ENCODE measurements at places on chromosomes 1 and 21.

DNA sequence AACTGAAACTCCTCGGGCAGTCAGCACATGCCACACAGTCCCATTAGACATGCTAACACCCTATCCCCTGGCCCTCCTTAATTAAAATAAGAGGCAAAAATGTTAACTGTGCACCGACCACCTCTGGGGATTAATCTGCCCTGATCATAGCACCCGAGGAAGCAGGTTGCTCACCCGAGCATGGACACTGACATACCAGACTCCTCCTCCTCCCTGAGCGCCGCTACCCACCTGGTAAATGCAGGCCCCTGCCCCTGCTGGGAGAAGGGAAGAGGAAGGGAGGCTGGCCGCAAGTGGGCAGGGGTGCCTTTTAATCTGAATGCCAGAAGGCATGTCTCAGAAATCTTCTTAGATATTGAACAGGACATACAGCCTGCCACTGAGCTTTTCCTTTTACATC lies 360.9 kb downstream of the RRAGC start:
- no peak for DNase-seq

GRCh38 chr1:108750476-108751181 lies 4.2 kb downstream of the STXBP3 start:
- no peak for DNase-seq

DNA sequence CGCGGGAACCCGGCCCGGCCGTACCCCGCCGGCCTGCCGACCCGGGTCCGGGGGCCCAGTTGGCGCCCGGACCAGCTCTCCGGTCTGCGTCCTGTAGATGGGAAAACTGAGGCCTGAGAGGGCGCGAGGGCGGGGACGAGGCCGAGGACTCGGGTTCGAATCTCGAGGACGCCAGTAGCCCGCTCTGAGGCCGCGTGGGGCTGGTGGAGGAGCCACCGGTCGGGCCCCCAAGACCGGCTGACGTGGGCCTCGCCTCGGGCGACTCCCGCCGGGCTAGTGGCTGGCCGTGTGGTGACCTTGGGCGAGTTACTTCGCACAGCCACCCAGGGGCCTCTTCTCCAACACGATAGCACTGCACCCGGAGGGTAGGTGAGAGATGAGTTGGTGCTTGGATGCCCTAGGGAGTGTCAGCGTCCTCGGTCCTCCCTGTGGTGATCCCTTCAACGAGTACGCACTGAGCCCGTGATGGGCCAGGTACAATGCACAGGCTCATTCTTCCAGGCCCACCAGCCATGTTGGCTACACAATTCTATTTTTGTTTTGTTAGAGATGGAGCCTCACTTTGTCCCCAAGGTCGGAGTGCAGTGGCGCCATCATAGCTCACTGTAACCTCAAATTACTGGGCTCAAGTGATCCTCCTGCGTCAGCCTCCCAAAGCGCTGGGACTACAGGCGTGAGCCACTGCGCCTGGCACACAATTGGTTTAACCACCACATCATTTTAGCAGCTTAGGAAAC lies 404 bp upstream of the SCMH1 start:
- peak; percentile 25 for DNase-seq

GRCh38 chr1:8797216-8797615 lies 20.2 kb downstream of the RERE start:
- DNase-seq = no peak

- DNase-seq = no peak
These were observed 3.6 kb downstream of the PEA15 start for GRCh38 chr1:160208557-160209320.

GRCh38 chr1:110859062-110859461 lies 13.9 kb upstream of the CD53 start:
- no peak for DNase-seq

DNA sequence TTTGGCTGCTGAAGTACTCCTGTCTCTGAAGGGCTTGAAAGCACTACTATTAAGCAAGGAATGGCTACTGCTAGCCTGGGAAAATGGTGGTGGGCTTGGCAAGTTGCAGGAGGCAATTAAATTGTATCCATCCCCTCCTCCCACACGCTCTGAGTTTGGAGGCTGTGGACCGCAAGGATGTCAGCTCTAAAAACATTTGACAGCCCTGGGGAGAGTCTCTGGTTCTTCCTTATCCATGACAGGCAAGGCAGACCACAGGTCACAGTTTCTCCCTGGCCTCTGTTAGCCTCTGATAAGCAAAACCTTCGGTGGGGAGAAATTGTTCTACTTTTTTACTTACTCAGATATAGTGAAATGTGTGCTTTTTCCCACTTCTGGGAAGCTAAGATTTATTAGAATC lies 46.6 kb downstream of the S1PR1 start:
- no peak for DNase-seq

- DNase-seq = no peak
These were observed 111.4 kb upstream of the ZNF644 start for GRCh38 chr1:91133248-91133647.

DNA sequence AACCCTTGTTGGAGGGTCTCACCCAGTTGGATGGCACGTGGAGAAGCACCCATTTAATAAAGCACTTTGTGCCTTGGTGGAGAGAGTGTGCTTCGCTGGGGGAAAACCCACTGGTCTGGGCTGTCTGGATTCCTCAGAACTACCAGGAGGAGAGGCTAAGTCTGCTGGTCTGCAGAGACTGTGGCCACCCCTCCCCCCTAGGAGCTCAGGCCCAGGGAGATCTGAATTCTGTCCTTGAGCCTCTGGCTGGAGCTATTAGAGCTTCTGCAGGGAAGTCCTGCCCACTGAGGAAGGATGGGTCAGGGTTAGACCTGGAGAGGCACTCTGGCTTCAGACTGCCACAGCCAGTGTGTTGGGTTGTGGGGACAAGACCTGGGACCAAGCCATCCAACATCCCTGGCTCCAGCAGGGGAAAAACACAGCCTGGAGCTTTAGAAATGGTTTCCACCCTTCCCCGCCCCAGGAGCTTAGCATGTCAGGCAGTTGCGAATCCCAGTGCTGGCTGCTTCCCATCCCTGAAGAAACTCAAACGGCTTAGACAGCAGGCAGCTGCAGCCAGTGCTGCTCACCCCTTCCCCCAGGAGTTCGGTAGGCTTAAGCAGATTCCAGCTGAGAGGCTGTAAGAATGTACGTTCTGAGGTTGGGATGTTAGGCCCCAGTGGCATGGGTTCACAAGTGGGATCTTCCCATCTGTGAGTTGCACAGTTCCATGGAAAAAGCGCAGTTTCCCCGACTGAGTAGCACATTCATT lies 288.3 kb downstream of the TGFB2 start:
- peak; percentile 65 for DNase-seq

DNA sequence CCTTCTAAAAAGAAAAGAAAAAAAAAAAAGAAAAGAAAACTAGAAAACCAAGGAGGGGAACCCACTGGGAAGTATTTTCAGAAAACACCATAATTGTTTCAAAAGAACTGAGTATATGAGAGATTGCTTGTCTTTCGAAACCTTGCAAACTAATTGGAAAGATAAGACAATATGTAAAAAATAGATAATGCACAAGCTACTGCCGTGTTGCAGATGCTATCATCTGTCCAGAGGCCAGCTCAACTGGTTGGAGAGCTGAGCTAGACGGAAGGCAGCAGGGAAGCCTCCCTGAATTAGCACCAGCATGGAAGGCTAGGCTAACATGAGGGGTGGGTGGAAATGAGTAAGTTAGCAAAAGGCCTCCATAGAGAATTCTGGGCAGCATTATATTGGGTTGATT lies 16.2 kb upstream of the CACHD1 start:
- no peak for DNase-seq

Data from psoas muscle (tissue), 8 donors.